Activated CD4-positive, alpha-beta T cell treated with anti-CD3 and anti-CD28 coated beads, Interleukin-2, amount 50 U/mL, for 24 hours (primary cell): ENCODE measurements at places on chromosomes 3 and 15.

- DNase-seq: peak; percentile 36
Observed at GRCh38 chr3:119582178-119582577, 2.9 kb downstream of the ADPRH start.

GRCh38 chr15:61856295-61856694 lies 204.0 kb downstream of the VPS13C start:
- no peak for DNase-seq

DNA sequence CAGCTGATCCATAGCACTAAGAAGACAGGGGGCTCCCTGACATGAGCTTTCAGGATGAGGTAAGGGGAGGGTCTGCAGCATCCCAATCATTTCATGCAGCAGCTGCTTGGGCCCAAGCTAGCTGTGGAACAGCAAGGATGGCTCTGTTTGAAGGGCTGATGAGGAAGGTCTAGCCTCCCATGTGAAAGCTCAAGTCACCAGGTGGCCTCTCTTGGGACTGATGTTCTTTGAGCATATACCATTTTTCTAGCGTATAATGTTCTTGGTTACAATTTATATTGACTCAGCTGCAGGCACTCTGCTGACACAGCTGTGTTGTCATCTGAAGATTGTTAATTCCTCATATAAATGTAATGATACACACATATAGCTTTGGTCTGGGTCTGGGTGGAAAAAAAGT lies 87.0 kb downstream of the CD200R1L start:
- no peak for DNase-seq

- no peak for DNase-seq
Observed at GRCh38 chr15:23877502-23878412, 190.7 kb upstream of the NDN start.

- no peak for DNase-seq
Observed at GRCh38 chr15:57914350-57915055, 151.0 kb downstream of the ALDH1A2 start.

- no peak for DNase-seq
Observed at GRCh38 chr3:140145528-140145927, 210.5 kb downstream of the CLSTN2 start.

DNA sequence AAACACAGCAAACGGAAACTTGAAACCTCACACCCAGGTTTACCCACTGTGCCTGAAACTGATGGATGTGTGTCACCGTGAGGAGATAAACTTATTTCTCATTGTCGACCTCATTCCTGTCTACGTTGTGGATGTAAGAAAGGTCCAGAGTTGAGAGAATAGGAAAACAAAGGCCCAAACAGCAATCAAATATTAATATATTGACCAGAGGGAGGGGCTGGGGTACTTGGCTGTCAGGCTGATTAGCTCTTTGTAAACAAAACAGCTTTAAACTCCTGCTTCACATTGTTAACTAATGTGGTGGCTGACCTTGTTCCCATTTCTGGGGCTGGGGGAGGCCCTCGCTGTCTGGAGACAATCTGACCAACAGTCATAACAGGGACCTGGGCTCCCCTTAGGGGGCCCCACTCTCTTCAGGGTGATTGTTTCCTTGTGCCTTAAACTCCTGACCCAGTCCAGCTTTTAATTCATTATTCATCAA lies 937.6 kb downstream of the MCTP2 start:
- DNase-seq: no peak

- DNase-seq: no peak
Observed at GRCh38 chr3:55882006-55882405, 394.9 kb upstream of the WNT5A start.

- no peak for DNase-seq
Observed at GRCh38 chr3:100548053-100548452, 55.6 kb downstream of the TMEM45A start.

DNA sequence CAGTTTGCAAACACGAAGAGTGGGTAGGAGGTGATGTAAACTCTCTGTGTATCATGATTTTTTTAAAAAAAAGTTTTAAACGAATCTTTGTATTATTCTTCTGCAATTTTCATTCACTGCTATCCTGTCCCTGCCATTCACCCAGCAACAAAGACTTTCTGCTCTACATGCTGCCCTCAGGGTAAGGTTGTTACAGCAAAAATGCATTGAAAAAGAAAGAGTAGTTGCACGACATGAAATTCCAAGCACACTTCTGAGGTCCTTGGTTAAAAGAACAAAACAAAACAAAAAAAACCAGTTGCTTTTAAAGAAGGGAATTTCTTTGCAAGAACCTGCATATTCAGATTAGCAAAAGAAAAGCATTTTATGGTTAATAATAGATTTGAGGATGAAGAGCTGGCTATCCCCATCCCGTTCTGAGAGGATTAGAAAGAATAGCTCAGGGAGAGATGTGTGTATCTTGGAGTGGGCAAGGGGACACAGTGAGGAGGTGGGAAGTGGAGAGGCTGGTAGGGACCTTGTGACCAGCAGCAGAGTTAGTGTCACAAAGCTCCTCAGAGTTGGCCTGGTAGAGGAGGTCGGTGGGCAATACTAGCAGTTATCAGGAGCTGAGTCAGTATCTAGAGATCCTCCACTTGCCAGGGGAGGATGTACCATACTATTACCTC lies 290.8 kb downstream of the NEK10 start:
- DNase-seq: no peak

GRCh38 chr3:141828890-141829289 lies 47.6 kb upstream of the ATP1B3 start:
- no peak for DNase-seq
